ENCODE measurements at places on chromosomes 2 and 18.

DNA sequence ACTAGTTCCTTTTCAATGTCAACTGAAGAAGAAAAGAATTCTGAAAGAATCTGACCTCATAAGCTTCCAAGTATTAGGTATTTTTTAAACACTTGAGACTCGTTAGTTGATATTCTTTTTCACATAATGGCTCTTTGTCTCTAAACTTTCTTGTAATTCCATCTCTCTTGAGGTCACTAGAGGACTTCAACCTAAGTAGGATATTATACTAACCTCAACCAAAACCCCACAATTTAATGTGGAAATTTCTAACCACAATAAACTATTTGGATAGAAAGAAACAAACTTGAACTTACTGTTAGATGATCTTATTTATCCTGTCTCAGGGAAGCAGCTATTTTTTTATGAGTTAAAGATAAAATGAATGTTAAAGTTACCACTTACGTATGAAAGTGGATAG, 206.9 kb upstream of the FSIP2 start:
- no peak for DNase-seq

- DNase-seq: no peak
These were observed 52.4 kb downstream of the SLC66A2 start for GRCh38 chr18:79898952-79899608.

GRCh38 chr18:74742573-74743243, 145.0 kb downstream of the ZNF407 start:
- no peak for DNase-seq

GRCh38 chr2:109242210-109242653, 113.2 kb downstream of the SH3RF3 start:
- DNase-seq: no peak

DNA sequence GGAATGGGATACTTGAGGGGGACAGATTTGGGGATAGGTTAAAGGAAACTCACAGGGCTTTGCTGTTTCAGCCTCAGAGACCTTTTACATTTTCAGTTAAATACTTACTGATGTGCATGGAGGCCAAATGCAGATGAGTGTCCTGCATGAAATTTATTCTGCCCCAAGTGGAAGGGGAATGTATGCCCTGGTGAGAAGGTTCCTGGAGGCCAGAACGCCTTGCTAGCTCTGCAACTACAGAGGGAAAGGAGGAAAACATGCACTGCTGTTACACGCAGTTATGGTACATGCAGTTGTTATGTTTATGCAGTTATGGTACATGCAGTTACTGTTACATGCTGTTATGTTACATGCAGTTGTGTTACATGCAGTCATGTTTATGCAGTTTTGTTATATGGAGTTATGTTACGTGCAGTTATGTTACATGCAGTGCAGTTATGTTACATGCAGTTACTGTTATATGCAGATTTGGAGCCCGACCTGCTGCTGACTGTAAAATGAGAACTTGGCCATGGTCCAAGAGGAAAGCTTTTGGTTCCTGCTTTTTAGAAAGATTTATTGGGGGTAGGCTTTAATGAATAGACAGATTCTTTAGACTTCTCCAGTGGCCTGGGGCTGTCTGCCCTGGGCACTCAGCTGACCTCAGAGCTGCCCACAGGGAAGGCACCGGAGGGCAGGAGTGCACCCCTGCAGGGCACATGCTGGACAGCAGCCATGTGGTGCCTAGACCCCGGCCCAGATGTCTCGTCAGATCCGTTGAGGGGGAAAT, 84.1 kb downstream of the LDLRAD4 start:
- DNase-seq: peak; percentile 13

DNA sequence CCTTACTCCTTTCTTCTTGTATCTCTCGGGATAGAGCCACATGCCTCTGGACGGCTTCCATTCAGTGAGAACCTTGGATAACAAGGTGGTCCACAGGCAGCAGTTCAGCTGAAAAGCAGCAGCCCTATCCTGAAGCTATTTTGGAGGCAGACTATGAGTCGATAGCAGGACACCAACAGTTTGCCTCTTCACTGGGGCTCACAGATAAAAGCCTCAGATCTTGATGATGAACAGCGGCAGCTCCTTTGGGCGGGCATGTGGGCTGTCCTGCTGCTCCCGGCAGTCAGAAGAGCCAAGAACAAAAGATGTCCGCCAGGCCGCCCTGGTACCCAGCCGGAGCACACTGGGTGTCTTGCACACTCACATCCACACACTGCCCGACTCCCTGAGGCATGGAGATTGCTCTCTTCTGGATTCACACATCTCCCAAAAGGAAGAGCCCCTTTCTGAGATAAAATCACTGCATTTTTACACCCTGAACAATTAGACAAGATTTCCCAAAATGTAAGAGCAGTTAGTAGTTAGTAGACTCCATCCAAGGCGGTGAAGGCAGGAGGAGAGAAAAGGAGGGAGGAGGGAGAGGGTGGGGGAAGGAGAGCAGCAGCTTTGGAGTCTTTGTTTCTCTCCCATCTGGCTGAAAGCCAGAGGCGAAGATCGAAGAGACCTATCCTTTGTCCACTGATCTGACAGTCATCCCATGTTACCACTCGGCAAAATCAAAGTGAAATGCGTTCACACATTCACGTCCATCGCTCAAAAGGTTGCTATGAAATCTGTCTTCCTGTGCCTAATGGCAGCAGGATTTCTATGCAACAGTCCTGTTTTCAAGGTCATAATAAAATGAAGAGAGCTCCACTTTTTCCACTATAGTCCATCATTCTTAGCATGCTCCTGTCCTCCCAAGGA, 90.1 kb upstream of the KLF7 start:
- DNase-seq: no peak

DNA sequence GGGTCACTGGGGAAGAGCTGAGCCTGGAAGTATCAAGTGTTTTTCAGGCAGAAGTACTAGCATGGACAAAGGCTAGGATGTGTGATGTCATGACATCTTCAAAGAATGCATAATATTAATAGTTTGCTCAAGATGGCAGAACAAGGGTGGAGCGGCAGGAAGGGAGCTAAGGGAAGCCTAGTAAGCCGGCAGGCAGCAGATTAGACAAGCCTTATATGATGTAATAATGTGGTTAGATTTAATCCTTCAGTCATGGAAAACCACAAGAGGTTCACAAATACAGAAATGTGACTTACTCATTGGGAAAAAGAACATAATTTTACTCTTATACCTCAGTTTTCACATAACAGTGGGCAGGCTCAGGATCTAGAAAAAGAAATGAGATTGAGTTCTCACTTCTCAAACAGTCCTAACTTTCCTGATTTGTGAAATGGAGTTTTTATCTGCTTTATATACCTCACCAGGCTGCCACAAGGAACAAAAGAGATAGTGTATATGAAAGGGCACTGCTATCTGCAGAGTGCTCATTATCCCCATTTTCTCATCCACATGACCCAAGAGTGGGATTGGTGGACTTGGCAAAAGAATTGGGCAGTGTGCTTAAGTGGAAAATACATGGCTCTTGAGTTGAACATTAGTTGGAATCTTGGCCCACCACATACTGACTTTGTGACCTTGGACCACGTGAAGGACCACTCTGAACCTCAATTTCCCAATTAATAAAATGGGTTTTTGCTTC, 89.1 kb upstream of the LHCGR start:
- DNase-seq: no peak

- DNase-seq: no peak
These were observed 608.2 kb upstream of the ACVR2A start for GRCh38 chr2:147236601-147237000.

Measured in HAP-1 (cell line).